Activated CD4-positive, alpha-beta T cell treated with anti-CD3 and anti-CD28 coated beads for 36 hours (primary cell): ENCODE measurements at places on chromosomes 2 and 18.
A peak's percentile ranks its signal among the peaks of the same experiment; 100 is the strongest.

- no peak for DNase-seq
These were observed 171.2 kb downstream of the RTP5 start for GRCh38 chr2:242040681-242041080.

GRCh38 chr2:152693033-152693432 is 24.2 kb downstream of the PRPF40A start:
- no peak for DNase-seq

DNA sequence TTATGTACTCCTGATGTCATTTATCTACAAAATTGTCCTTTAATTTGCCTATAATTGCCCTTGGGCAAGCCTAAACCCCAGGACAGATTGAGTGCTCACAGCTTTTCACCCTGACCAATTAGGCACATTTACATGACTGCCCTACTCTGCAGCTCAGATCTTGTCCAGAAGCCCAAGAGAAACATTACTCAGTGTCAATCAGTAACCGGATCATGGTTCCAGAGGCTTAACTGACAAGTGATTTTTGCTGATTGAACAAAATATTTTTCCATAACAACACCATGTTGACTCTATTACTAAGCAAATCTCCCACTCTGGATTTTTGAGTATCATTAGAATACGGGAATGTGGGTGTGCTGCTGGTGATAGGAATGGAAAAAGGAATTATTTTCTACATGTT is 465.4 kb upstream of the TNP1 start:
- DNase-seq, result no peak

DNA sequence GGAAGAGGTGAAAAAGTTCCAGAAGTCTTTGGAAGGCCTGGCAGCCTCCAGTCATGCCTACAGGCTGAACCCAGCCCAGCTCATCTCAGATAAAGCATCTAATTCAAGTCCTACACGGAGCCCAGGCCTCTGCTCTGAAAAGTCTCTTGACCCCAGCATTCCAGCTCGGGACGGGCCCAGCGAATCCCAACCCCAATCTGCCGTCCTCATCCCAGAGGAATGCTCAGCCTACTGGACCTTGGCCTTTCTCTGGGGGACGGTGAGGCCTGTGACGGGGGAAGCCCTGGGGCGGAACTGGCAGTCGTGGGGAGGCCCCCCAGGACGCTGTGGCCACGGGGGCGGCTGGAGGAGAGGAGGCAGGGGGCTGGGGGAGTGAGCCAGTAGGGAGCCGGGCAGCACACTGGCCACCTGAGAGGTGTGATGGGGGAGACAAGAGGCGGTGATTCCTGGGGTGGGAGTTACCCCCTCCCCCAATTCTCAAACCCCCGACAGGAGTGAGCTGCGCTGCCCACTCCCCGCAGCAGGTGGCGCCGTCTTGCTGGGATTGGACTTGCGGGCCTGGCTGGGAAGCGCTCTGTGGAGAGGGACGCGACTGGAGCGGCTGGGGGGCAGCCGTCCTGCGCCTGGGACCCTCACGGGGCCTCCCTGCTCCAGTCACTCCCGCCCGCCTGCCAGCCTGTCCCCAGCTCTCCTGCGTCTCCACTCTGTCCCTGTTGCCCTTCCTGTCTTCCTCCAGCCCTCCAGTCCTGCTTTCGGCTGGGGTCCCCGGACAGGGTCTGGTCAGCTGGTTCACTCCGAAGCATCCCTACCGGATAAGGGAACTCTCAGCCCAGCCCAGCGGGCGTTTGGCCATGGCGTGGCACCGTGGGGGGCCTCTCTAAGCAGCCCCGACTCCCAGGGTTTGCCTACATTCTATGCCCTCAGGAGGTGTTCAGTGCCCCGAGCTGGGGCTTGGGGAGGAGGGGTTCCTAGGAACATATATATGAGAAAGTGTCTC is 182.6 kb upstream of the HAAO start:
- DNase-seq, result peak; percentile 67

DNA sequence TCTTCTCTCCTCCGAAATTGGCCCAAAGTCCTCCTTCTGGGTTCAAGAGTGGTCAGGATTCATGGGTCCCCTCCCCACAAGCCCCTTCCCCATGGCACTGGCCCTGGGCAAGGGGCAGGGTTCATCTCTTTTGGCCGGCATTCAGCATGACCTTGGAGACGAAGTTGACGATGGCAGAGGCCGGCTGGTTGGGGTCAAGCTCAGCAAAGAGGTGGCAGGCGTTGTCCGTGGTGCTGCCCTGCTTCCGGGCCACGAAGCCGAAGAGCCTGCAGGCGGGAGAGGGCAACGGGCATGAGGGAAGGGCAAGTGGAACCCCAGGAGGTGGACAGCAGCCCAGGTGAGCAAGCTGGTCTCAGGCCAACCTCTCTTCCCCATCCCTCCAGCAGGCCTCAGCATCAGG is 198.5 kb downstream of the TNS1 start:
- no peak for DNase-seq

DNA sequence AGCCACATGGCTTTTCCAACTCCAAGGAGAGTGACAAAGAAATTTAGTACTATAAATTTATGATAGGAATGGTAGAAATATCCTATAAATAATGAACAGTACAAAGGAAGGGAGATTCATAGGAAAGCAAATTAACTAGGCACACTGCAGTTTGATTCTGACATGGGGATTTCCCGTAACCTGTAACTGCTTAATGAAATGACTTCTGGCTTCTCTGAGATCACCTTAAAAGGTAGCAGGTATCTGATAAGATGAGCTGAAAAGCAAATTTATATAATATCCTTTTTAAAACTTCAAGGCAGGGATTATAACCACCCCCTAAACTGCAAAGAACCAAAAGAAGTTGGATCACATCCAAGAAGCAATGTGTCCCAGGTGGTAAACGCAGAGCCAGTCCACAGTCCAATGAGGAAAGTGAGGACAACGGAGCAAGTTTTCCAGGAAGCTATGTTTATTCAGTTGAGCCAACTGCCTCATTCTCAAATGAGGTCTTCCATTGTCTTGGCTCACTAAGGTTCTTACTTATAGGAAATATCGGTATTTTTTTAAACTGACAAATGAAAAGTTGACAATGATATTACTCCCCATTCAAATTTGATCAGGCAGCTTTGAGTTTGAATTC is 43.0 kb downstream of the WIPF1 start:
- no peak for DNase-seq

- no peak for DNase-seq
These were observed 256.5 kb downstream of the CYP26B1 start for GRCh38 chr2:71891155-71891554.

DNA sequence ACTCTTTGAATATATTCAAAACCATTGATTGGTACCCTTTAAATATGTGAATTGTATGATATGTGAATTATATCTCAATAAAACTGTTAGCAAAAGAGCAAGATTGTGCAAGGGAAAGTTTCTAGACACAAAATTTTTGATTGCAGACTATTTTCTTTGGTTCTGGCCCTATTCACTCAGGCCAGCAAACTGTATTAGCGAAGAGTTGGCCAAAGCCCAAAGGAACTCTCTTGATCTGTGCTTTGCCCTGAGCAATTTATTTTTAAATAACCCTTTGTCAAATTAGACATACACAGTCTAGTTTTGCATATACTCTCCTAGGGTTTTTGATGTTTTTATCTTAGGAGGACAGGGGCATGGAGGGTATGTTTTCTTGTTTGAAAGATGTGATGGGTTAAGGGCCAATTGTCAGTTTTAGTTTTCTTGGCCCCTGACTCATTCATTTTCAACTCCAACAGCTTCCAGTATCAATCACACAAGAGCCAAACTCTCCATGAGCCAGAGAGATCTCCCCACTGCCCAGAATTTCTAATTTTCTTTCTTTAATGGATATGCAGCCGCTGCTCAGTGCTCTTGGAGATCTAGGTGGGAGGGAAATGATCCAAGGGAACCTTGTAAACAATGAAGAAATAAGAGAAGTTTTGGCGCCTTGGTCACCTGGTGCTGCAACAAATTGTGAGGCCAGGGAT is 231.5 kb downstream of the SRBD1 start:
- DNase-seq, result no peak

GRCh38 chr2:12110481-12110880 is 364.0 kb downstream of the LPIN1 start:
- no peak for DNase-seq

DNA sequence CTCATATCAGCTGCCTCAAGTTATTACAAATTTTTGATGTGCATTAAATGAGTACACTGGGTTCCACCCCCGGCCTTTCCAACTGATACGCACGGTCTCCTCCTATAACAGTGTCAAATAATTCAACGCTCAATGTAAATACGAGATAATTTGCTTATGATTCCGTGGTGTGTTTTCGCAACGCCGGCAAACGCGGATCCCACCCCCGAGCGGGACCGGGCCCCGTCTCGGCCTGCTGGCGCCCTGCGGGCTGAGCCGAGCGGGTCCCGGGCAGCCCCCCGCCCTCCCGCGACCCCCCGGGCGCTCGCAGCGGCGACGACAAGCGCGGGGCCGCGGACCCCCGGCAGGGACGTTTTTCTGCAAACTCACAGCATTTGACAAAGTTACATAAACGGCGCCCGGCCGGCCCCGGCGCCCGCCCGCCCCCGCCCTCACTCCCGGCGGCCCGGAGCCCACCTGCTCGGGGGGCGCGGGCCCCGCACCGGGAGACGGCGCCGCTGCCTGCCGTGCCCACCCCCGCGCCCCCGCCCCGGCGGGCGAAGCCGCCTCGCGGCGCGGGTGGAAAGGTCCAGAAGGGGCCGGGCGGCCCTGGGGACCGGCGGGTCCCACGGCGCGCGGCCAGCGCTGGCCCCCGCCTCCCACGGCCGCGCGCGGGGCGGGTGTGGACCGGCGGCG is 762 bp downstream of the HDAC4 start:
- DNase-seq, result peak; percentile 68

- no peak for DNase-seq
These were observed 97.4 kb upstream of the B3GNT7 start for GRCh38 chr2:231298091-231298490.

DNA sequence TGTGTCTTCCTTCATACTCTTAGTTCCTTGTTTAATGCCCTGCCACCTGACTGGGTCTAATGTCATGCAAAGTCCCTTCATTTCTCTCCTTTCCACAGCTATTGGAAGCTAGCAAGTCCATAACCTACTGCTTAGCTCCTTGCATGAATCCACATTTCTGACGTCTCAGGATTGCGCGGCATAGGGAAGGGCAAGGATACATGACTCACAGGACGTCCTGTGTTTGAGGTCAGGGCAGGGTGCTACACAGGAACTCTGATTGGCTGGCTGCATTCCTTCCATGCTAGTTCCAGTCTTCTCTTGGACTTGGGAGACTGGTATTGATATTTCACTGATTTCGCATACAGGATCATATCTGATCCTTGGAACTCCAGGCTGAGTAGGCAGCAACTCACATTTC is 137.9 kb downstream of the CDH2 start:
- DNase-seq, result no peak

DNA sequence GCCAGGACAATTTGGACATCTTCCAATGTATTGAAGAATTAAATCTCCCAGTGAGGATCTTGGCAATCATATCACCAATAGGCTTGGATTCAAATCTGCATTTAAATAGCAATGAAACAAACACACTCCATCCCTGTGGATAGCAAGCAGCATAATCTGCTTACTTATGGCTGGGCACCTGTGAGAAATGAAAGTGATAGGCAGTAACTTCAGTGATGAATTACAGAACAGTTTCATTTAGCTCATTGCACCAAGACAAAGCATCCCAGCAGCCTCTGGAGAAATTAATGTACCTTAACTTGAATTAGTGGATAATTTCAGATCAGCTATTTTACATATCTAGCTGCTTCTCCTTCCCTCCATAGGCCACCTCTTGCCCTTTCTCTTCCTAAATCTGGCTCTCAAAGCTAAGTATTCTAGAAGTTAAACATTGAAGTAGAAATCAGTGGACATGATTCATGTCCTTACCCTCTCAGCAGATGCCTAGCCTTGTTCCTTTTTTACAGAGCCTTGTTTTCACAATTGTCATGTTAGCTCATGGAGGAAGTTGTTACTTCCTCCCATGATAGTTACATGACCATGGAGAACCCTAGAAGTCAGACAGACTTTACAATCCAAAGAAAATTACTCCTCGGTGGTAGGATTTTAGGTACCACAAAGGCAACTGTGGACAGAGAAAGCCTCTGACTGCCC is 88.5 kb upstream of the TACR1 start:
- DNase-seq, result no peak

- DNase-seq, result no peak
These were observed 888.6 kb upstream of the NRXN1 start for GRCh38 chr2:51920509-51920908.

DNA sequence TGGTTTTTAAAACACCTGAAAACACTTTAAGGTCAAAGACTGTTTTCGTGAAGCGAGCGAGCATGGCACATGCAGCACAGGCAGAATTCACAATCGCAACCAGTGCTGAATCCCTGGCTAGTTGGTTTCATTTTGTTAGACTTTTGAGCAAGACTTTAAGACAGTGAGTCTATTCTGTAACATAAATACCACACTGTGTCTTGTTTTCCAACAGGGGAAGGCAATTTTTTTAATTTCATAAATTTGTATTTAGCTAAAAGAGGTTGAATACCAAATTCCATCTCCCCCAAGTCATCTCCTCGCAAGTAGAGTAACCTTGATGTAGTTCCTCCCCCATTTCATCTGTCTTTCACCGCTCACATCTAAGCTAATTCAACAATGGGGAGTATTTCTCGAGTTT is 1.4 kb downstream of the CERKL start:
- DNase-seq, result no peak

DNA sequence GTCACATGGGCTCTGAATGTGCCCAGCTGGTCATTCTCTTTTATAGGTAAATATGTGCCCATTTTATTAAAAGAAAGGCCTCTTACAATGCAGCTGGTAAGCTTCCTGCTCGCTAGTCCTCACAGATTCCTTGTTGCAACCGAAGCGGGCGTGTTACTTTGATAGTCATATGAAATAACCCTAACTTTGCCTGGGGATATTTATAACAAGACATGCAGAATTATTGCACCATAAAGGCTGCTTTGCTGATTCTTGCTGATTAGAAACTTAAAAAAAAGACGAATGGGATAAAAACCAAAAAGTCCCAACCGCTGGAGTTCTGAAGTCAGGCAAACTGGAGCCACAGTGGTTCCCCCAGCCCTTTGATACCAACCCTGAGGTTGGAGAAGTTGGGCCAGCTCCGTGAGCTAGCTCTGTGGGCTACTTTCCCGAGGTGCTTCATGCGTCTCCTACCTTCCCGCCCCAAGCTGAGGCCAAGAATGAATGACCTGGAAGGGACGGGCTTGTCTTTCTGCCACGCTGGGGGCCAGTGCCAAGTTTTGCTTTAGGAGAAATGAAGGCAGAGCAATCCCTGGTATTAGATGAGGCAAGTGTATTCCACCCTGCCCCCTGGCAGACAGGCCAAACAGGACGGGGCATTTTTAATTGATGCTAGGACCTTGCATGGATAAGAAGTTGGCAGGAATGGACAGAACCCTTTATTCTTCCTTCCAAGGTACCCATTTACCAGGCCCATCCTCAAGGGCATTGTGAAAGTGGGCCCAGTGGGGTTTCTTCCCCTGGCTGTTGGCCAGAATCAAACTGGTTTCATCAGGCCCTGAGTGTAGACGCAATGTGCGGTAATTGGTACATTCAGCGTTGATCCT is 140.4 kb downstream of the KCTD1 start:
- DNase-seq, result no peak

- no peak for DNase-seq
These were observed 73.6 kb upstream of the ARL4C start for GRCh38 chr2:234570476-234570875.

GRCh38 chr18:801137-801536 is 10.9 kb downstream of the YES1 start:
- no peak for DNase-seq
